ENCODE measurements at places on chromosomes 6 and 20.

DNA sequence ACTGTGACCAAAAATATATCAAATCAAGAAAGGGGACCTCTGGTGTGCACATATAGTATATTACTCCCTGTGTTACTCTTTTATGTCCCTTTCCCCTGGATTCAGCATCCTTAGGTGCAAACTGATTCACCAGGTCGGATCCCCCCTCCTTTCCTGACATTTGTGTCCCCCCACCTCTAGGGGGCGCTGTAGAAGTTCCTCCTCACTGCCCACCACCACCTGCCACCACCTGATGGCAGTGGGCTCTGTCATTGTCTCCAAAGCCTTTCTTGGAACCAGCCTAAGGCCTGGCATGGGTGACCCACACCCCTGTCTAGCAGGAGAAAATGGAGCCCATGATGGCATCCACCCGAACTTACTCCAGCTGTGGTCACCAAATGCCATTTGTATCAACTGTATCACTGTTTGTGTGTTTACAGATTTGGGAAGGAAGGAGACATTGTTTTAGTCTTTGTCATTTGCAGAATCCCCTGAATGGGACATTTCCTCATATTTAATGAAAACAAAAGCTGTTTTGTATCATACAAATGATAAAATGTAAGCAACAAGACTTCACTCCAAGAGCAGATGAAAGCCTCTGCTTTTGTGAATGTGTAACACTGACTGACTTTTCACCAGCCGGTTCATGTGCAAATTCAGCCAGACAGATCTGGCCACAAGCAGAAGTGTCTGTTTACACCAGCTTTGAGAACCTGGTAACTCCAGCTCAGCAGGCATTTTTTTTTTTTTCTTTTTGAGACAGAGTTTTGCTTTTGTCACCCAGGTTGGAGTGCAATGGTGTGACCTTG lies 66.2 kb downstream of the ARMC2 start:
- DNase-seq: peak; percentile 45

DNA sequence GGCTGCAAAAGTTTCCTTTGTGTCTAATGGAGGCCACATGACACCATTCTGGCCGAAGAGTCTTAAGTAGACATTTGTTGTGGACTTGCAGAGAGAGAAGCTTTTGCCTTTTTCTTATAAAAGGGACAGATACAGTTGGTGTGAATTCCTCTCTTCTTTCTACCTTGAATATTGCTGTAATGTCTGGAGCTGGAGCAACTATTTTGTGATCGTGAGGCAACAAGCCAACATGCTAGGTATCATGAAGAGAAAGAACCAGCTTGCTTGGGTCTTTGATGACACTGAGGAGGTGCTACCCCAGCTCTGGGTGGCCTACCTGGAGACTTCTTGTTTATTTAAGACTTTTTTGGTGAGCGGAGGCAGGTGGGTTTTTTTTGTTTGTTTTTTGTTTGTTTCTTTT lies 16.3 kb upstream of the SYNJ2 start:
- DNase-seq: no peak

GRCh38 chr20:62860391-62860923 lies 1.2 kb downstream of the TCFL5 start:
- DNase-seq: no peak

GRCh38 chr6:133474516-133474915 lies 233.4 kb downstream of the EYA4 start:
- DNase-seq: no peak

All from stimulated activated CD4-positive, alpha-beta T cell treated with anti-CD3 and anti-CD28 coated beads, Interleukin-1b, Interleukin-23, amount 100 ng/mL, for 48 hours (primary cell).